PC-9 (cell line): ENCODE measurements at places on chromosomes 3 and 15.

DNA sequence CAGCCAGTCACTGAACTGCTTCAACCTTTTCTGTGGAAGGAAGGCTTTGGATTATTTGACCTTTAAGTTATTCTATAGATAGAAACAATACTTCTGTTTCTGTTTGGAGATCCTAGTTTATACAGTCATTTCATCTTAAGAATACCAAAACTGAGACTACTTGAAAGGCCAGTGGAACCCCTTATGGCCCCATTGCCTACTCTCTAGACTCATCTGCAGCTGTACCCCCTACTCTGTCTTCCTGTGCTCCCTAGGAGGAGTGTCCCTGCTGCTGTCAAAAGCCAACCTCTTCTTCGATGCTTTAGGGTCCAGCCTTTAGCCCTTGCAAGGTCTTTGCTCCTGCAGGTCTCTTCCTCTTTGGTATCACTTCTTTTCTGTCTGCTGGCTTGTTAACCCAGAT, 169.6 kb downstream of the EDEM1 start:
- no peak for DNase-seq

DNA sequence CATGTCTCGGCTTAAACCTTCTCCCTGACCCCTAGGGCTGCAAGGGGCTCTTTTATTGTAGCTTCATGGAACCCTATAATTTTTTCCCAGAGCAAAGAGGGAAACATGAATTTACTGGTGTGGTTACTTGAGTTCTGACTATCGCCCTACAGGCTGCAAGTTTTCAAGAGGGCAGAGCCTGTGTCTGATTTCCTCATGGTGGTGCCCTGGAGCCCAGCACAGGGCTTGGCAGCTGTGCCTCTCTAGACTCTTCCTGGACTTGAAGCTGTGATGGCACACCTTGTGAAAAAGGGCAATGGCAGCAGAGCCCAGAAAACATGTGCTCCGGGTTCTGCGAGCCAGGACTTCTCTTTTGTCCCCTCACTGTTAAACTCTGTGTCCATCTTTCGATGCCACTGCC, 34.2 kb upstream of the TF start:
- DNase-seq = no peak

GRCh38 chr3:104132566-104133403, 1233.9 kb upstream of the ALCAM start:
- DNase-seq = no peak

DNA sequence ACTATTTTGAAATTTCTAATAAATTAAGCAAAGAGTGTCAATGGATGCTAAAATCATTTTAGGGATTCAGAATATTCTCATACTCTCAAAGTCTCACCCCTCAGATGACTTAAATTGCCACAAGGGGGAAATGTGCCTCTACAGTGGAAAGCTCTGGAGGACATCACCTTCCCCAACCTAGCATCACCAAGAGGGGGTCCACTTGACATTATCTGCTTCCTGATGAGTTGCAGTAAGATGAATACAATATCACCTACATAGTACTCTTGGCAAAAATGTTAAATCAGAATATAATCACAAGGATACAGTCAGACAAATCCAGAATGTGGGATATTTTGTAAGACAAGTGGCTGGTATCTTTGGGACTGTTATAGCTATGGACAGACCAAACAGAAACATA, 290.1 kb downstream of the MFSD1 start:
- no peak for DNase-seq

GRCh38 chr3:186185194-186185787, 76.4 kb upstream of the ETV5 start:
- no peak for DNase-seq

- DNase-seq = no peak
Observed at GRCh38 chr3:139676108-139676507, 1.7 kb downstream of the NMNAT3 start.

DNA sequence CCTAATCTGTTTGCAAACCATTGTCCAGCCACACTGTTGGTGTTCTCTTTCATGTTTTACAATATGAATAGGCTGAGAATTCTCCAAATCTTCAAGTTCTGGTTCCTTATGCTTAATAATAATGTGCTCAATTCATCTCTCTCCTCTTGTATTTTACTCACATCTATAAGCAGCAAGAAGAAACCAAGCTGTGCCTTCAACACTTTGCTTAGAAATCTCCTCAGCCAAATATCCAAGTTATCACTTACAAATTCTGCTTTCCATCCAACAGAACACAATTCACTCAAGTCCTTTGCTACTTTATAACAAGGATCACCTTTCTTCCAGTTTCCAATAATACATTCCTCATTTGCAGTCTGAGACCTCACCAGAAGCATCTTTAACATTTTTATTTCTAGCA, 117.5 kb downstream of the LRRC28 start:
- DNase-seq = no peak

DNA sequence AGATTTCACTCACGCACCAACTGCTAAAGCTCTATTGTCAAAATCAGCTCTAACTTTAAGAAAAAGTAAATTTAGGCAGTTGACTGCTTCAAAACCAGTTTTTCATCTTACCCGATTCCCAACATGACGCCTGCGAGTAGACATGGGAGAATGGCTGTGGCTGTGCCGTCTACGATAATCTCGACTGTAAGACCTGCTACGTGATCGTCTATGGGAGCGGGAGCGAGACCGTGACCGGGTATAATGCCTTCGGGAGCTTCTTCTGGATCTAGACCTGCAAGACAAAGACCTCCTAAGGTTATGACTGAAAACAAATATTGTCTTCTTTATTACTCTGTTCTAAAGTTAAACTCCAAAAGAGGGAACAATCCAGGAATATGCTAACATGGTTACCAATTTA, 12.5 kb downstream of the TRA2B start:
- no peak for DNase-seq

DNA sequence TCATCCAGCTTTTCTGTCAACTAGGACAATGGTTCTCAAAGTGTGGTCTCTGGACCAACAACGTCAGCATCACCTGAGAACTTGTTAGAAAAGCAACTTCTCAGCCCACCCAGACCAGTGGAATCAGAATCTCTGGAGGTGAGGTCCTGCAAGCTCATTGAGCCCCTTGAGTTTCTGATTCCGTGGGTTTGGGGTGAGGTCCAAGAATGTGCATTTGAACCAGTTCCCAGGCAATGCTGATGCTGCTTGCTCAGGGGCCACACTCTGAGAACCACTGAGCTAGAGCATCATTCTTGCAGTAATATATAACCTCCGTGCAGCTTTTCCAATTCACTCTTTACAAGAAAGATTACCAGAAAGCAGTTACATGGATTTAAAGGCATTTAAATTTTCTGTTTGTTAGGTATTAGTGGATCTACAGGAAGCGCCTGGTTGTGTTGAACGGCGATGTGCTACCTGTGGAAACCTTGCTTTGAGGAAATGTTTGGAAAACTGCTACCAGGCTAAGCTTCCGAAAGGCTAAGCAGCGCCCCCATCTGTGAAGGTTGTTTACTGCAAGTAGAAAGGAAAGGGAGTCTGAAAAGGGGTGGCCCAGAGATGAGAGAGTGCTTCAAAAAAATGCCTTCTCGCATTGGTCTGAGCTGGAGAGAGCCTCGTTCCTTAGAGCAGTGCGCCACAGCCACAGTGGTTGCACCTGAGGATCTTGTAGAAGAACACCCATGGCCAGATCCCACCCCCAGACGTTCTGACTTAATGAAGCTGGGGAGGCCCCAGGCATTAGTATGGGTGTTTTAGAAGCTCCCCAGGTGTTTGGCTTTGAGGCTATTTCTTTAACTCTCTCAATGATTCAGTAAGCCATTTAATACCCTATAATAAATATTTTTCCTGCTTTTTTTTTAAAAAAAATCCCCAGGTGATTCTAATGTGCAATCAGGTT, 50.0 kb downstream of the RLBP1 start:
- DNase-seq = peak; percentile 43

DNA sequence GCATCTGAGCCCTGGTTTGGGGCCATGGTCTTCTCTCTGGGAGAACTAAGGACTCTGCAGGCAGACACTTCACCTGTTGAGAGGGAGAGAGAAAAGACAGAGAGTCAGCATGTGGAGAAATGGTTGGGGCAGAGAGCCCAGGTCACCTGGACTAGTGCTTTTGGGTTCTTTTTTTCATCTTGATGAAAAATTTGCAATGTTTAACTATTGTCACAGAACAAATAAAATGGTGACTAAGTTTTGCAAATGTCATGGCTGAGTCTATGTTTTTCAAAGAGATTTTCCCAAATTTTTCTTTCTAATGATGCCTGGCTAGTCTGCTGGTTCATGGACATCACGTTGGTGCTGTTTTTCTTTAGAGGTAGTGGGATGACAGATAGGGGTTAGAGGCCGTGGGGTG, 17.8 kb downstream of the FAH start:
- DNase-seq = no peak

GRCh38 chr3:132341746-132342145, 24.5 kb downstream of the ACP3 start:
- no peak for DNase-seq

DNA sequence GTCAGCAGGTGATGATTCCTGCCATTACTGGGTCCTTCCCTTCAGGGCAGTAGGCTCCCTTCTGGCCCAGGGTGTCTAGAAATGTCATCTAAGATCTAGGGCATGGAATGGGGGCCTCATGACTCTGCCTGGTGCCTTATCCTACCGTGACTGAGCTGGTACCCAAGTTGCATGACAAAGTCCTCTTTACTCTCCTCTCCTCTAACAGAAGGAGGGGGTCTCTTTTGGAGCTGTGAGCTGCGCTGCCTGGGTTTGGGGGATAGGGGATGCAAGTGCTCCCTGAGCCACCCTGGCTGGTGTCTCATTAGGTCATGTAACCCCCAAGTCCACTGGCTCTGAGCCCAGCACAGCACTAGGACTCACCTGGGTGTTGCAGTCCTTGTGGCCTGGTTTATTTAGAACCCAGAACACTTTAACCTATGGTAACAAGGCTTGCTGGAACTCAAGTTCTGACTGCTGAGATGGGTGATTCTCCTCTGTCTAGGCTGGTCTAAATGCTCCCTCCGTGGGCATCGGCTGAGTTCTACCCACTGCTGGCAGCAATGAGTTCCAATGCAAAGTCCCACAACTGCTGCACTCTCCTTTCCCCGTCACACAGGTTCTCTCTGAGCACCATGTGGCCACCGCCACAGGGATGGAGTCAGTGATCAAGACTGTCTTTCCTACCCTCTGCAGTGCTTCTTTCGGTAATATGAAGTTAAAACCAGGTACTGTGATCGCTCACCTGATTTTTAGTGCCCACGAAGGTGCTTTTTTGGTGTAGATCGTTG, 34.0 kb downstream of the XXYLT1 start:
- DNase-seq = no peak

DNA sequence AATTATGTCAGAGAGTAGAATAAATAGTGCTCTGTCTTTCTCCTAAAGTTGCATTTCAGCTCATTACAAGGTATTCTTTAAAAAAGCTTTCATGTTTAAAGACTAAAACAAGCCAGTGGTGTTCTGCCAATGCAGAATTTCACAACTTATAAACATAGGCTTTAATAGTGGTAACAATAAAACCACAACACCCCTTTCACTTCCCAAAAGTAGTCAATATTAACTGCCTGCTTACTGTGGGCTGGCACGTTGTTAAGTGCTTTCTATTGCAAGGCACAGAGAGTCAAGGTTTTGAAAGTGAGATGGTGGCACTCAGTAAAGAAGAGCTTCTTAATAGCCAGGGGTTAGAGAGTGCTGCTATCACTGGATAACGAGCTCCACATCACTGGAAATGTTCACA, 8.4 kb upstream of the RTP1 start:
- DNase-seq = no peak

DNA sequence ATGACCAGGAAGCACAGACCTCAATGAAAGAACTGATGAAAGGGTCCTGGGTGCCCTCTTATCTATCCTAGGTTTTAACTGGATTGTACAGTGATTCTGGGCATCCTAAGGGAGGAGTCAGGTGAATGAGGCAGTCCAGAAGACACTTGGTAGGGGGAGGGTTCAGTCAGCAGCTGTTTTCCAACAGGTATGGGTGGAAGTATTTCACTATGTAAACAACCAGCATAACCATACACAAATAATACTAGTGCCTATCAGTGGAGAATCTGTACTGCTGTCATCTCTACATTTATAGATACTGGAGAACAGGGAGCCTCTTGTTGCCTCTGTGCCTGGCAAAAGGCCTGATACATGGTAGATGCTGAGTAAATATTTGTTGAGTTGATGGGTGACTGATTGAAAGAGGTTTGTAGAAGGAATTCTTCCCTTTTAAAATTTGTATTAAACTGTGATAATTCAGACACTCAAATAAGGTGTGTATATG, 328.5 kb downstream of the RBMS3 start:
- no peak for DNase-seq

- DNase-seq = no peak
Observed at GRCh38 chr3:64638511-64638910, 49.3 kb downstream of the ADAMTS9 start.

GRCh38 chr3:135100366-135100765, 305.3 kb downstream of the EPHB1 start:
- no peak for DNase-seq

GRCh38 chr3:72465853-72466252, 382.4 kb downstream of the SHQ1 start:
- DNase-seq = no peak

- no peak for DNase-seq
Observed at GRCh38 chr3:126941721-126942270, 41.1 kb upstream of the PLXNA1 start.

DNA sequence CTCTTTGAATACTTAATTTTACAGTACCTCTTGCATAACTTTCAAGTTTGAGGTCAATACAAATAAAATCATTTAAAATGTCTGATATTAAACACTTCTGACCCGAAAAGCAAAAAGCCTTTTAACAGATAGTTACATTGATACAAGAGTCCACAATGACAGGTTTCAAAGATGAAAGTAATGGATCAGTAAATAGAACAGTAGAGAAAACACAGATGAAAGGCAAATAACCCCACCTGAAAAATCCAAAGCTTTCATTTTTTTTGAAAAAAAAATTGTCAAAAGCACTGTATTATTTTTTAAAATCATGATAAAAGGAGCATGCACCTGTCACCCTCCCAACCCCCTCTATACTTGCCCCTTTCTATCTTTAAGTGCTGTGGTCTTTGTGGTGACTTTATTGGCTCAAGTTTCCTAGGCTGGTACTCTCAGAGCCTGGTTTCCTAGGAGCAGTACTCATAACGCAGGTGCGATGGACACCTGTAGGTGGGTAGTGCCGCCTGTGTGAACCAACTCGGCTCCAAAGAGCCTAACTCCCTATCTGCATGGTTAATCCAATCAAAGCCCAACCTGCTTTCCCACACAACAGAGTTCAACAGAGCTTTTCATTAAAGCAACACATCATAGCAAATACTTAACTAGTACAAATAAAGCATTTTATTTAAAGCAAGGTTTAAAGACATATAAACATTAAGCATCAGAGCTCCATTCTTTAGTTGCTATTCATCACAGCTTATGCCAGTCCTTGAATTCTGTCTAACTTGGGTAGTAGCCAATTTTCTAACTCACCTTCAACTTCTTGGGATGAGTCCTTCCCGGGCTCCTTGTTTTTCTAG, 32.2 kb downstream of the LIPC start:
- no peak for DNase-seq

- no peak for DNase-seq
Observed at GRCh38 chr3:47005212-47006144, 26.0 kb downstream of the NBEAL2 start.

- DNase-seq = no peak
Observed at GRCh38 chr15:66184936-66185790, 68.4 kb downstream of the MEGF11 start.

GRCh38 chr3:16514021-16514700, 662 bp upstream of the RFTN1 start:
- no peak for DNase-seq

GRCh38 chr3:156818890-156819289, 7.3 kb upstream of the LEKR1 start:
- DNase-seq = peak; percentile 93
